ENCODE measurements at places on chromosomes 5 and 9.

GRCh38 chr5:93589152-93589828, 6.3 kb downstream of the NR2F1 start:
- no peak for DNase-seq

- no peak for DNase-seq
Observed at GRCh38 chr5:75546830-75547229, 35.1 kb downstream of the POLK start.

GRCh38 chr9:3398232-3398648, 127.6 kb downstream of the RFX3 start:
- peak; percentile 22 for DNase-seq

DNA sequence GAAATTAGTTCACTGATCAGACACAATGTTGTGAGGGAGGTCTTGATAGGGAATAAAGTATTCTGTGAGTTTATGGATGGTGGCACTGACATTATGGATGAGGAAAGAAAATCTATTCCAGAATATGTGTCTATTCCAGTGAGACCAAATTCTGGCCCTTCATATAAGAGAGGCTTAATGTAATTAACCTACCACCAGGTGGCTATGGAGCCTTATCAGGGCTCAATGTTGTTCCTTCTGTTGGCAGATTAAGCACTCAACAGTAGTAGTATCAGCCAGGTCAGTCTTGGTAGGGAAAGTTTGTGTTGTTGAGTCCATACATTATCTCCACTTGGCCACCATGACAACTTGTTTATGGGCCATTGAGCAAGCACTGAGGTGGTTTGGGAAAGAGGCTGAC, 41.7 kb upstream of the BARX1 start:
- no peak for DNase-seq

DNA sequence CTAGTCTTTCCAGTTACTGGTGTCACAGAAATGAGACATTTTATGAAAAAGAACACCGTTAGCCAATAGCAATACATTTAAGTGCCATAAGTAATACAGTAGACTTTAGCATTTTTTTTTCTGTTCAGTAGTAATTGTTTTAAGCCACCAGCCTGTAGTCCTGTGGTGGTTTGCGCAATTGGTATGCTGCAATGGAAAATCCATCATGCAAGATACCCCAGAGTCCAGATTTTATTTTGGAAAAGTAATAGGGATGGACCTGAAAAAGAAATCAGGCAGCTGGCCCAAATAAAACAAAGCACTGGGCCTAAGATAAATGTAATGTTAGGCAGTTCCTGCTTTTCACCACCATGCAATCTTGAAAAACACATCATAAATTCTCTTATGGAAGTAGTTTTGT, 94.6 kb upstream of the RASGRF2 start:
- DNase-seq: no peak

DNA sequence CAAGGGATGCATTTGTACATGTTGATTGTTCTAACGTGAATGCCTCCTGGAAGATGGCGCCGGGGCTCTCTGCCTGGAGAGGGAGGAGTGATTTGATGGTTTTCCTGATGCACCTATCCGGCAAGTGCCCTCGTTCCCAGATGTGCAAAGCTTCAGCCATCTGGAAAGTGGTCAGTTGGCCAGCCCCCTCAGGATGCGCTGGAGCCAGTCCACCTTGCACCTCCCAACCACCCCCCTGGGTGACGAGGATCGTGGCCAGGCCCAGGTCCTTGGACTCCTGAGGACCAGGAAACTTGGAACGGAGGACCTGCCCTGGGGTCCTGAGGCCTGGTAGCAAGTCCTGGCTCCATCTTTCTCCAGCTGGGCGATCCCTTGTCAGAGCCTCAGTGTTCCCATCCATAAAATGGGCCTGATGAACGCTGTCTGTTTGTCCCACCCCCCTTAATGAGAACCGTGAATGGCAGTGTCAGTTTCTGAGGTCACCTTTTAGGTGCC, 23.6 kb upstream of the RNU6ATAC start:
- DNase-seq: no peak

DNA sequence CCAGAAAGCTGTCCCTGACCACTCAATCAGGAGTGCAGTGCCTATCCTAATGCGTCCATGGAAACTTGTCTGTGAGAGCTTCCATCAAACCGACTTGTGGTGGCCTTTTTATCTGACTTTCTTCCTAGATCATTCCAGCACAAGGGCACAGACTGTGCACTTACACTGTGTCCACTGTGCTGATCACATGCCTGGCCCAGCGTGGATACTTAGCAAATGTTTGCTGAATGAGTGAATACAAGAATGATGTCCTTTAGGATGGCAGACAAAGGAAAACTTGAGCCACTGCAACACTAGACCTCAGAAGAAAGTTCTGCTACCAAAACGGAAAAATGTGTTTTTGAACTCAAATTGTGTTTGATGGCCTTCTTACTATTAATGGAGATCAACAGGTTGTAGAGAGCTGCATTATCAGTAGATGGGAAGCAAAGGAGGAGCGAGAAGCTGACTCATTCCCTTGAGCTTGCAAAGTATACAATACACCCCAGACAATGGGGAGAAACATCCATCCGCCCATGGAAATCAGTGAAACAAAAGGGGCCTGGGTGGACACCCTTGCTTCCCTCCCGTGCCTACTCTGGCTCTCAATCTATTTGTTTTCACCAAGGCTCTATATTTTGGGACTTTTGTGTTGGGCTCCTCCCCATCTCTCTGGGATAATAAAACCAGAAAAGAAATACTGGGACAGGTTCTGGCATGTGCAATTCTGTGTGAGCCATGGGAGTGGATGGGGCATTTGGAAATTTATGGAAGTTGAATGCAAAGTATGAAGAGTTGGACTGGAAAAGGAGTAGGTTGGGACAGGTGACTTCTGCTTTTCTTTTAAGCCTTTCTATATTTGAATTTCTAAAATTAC, 76.2 kb upstream of the ZFAND5 start:
- no peak for DNase-seq

All from immature natural killer cell (primary cell).